ENCODE measurements at places on chromosomes 16 and 17. TPM values are rescaled to one million over a fixed set of nuclear protein-coding genes. Genes with fewer than 3 reads are reported as not detected.

- no peak for DNase-seq
These were observed 43.4 kb downstream of the CPD start for GRCh38 chr17:30422171-30422570.

FAM20A gene
- total RNA-seq = under 0.01 TPM

TEKT5 gene
- not detected for total RNA-seq

- DNase-seq = no peak
These were observed 42.0 kb upstream of the SLC6A2 start for GRCh38 chr16:55613613-55614335.

MOSMO gene
- 13.2 TPM for total RNA-seq

GRCh38 chr16:51982715-51983680, 563.9 kb downstream of the TOX3 start:
- DNase-seq = peak; percentile 57

- DNase-seq = no peak
These were observed 39.7 kb upstream of the MEAK7 start for GRCh38 chr16:84544031-84544773.

DNA sequence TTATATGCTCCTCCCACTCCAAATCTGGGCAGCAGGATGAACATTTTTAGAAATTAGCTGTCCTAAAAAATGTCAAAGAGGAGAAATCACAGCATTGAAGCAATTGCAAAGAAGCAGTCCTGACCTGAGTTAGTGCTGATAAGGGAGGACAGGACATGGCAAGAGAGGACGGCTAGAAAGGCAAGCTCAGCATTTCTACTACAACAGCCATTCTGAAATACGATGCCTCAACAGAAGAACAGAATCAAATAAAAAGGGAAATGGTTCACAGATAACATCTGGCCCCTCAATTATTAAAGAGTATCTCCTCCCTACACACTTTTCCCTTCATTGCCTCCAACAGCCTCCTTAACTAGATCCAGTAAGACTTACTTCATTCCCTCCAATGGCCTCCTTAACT, 18.3 kb downstream of the VPS53 start:
- no peak for DNase-seq

CHST4 gene
- 23.4 TPM for total RNA-seq

DNA sequence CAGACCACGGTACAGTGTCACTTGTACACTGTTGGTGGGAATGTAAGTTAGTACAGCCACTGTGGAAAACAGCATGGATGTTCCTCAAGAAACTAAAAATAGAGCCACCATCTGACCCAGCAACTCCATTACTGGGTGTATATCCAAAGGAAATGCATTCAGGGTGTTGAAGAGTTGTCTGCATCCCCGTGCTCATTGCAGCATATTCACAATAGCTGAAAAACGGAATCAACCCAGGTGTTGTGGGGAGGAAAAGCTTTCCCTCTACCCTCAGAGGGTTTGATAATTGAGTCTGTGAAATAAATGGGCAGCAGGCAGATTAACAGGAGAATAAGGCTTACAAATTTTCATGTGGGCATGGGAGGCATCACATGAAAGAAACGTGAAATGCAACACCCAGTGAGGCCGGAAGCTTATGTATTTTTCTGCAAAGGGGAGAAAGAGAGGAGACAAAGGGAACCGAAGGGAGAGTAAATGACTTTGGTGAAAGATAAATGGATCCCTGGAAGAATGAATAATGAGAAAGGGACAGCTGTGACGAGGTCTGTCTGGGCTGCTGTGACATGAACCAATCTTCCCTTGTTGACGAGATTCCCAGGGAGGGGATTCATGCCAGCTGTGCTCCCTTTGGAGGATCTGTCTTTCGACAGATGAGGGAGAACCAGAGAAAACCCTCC, 106.2 kb downstream of the KCNJ12 start:
- no peak for DNase-seq

DNA sequence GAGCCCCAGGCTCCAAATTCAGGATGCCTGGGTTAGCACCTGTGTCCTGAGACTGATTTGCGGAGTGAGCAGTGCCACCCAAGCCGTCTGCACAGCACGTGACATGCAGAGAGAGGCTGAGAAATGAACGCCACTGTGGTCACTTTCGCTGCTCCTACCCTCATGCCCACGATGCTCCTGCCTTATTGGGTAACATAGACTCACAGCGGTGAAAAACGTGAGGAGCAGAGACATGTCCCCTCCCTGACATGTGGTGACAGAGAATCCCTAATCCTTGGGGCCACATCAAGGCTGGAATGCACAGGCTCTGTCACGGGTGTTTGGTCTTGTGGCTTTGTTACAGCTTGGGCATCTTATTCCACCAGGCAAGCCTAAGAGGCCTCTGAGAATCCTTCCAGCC, 52.1 kb upstream of the CACNG5 start:
- DNase-seq = no peak

- DNase-seq = no peak
These were observed 119.8 kb downstream of the PRKCA start for GRCh38 chr17:66422186-66422585.

KRTAP4-9 gene
- total RNA-seq = not detected

DNA sequence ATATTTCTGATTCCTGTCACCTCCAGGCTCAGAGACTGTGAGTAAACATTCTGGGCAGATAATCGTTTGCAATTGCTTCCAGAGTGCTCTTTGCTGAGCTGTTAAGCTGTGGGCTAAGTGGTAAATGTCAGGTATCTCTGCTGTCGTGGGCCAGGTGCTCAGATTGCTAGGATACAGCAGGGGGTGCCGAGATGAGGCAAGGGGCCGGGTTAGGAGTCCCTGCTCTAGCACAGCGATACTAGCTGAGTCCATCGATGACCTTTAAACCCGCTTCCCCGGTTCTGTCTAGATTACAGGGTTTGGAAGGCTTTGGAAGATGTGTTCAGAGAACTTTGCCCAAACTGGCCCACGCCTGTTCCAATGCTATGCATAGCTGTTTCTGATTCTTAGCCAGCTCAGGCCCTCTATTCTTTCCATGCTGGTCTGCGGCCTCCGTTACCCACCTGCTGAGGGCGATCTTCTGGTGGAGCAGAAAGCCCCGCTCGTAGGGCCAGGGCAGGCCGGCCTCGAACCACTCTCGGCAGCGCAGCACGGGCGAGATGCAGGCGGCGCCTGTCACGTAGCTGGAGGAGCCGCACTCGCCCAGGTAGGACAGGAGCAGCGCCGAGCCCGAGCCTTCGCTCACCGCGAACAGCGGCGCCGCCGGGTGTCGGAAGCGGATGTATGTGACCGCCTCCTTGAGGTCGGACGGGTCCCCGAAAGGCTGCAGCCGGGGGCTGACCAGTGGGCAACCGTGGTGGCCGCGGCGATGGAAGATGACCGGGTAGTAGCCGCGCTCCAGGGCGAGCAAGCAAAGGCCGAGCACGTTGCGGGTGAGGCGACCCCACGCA, 979 bp downstream of the ABHD15 start:
- peak; percentile 65 for DNase-seq

CCDC200 gene
- total RNA-seq = not detected

DNA sequence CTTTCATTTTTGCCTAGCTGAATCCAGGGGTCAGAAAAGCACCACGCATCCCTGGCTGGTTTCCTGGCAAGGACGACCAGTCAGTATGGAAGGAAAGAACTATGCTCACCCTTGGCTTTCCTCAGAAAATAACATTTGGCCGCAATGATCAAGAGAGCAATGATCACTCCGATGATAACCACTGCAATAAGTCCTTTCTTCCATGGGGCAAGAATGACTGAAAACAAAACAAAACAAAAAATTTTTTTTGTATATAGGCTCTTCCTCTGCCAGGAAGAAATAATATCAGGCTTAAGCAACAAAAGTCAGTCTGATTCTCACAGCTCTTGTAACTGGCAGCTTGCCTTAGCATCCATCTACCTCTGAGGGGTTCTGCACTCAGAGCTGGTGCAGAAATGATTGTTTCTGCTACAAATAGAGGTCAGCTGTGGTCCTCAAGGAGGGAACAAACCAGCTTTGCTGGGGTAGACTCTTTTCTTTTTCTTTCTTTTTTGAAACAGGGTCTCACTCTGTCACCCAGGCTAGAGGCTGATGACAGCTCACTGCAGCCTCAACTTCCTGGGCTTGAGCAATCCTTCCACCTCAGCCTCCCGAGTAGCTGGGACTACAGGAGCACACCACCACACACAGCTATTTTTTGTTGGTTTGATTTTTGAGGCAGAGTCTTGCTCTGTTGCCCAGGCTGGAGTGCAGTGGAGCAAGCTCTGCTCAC, 35.7 kb downstream of the PECAM1 start:
- DNase-seq = no peak

ENPP7 gene
- not detected for total RNA-seq

RHOT1 gene
- total RNA-seq = 25.4 TPM

DNA sequence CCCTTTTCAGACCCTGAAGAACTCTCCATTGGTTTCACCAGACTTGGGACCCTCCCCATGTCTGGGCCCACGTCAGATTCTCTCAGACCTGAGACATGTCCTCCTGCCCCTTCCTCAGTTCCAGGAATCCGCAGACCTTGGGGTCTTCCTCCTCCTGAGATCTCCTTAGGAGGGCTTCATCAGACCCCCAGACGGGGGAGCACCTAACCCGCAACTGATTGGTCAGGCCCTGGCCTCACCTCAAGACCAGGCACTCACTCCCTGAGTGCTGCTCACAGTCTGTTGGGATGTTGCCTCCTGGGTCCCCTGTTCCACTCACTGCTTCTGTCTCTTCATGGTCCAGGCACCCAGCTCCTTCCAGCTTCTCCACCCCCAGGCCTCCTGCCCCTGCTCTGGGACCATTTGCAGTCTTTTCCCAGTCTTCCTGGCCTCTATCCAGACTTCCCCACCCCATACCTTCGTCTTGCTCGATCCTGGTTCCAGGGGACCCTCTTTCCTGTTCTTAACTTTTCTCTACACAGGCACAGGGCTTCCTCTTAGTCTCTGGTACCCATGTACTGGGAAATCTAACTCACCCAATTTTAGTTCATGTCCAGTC, 1.2 kb downstream of the GID4 start:
- no peak for DNase-seq

DNA sequence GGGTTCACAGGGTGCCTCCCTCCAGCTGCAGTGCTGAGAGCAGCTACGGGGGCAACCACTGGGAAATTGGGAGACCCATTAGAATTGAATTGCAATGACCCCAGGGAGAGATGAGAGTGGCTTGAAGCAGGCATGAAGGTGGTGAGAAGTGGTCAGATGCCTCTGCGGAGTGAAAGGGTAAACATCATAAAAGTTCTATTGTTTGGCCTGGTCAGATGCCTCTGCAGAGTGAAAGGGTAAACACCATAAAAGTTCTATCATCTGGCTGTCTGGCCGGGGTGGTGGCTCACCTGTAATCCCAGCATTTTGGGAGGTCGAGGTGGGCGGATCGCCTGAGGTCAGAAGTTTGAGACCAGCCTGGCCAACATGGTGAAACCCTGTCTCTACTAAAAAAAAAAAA, 53.5 kb downstream of the TNFRSF13B start:
- DNase-seq = no peak

GRCh38 chr17:29138184-29138955, 41.8 kb downstream of the MYO18A start:
- DNase-seq = no peak

DNA sequence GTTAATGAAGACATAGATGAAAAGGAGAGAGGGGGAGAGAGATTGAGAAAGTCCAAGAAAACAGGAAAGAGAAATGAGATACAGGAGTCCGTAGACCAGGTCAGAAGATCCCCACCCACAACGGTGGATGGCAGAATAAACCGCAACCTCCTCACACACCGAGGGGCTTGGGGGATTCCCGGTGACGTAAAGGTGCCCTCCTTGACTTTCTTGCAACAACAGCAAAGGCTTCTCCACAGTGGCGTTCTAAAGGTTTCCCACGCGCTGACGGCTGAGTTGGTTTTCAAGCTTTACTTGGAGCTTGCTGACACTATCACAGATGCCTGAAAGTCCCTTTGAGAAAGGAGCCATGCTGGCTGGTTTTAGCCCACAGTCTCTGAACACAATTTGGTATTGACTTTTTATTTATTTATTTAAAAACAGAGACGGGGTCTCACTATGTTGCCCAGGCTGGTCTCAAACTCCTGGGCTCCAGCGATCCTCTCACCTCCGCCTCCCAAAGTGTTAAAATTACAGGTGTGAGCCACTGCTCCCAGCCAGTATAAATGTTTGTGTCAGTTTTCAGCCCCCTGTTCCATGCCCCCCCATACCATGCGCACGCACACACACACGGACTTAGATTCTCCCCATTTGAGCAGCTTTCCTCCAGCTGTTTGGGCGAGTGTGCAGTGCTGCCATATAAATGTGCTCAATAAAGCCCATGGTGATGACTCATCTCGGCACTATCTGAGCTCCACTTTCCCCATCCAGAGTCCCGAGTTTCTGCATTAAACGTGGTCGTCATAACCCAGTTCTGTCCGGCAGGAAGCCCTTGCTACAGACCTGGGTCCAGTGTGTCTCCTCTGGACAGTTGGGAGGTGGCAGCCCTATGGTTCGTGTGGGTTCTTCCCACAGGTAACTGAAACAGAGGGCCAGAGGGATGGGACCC, 33.0 kb upstream of the SEC14L1 start:
- no peak for DNase-seq

SLC47A1 gene
- total RNA-seq = not detected

- no peak for DNase-seq
These were observed 20.9 kb upstream of the FASN start for GRCh38 chr17:82118815-82119380.

GRCh38 chr17:21035406-21035805, 7.4 kb downstream of the USP22 start:
- DNase-seq = no peak

- no peak for DNase-seq
These were observed 38.7 kb downstream of the ACSF3 start for GRCh38 chr16:89132194-89133005.

NUFIP2 gene
- total RNA-seq = 19.7 TPM

DNA sequence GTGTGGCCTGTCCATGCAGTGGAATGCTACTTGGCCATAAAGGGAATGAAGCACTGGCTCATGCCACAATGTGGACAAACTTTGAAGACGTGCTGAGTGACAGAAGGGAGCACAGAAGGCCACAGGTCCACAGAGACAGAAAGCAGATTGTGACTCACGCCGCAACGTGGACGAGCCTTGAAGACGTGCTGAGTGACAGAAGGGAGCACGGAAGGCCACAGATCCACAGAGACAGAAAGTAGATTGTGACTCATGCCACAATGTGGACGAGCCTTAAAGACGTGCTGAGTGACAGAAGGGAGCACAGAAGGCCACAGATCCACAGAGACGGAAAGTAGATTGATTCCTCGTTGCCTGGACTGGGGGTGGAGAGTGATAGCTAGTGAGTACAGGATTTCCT, 19.2 kb downstream of the ZC3H18 start:
- DNase-seq = no peak

DNA sequence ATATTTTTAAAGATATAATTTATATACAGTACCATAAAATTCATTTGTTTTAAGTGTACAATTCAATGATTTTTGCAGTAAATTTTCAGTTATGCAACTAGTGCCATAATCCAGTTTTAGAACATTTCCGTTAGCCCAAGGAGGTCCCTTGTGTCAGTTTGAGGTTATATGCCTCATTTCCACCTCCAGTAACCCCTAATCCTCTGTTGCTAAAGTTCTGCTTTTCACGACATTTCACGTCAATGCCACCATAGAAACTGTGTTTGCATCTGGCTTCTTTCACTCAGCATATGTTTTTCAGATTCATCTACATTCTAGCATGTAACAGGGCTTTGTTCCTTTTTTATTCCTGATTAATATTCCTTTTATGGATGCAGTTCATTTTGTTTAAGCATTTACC, 42.4 kb upstream of the NUDT7 start:
- no peak for DNase-seq

TP53TG3 gene
- total RNA-seq = not detected

Data from body of pancreas (tissue), 4 donors.